ENCODE measurements at places on chromosomes 6 and 20.

- DNase-seq = no peak
- no peaks in the 10 kb centered on the region for H3K36me3 ChIP-seq
- no peaks in the 10 kb centered on the region for H3K4me1 ChIP-seq
- no peak overlapping the region for H3K27ac ChIP-seq
- H3K27me3 ChIP-seq = no peaks in the 10 kb centered on the region
These were observed 9.4 kb upstream of the COL9A1 start for GRCh38 chr6:70312165-70312745.

GRCh38 chr6:12200761-12201160 lies 89.4 kb upstream of the EDN1 start:
- H3K4me1 ChIP-seq = no peaks in the 10 kb centered on the region
- no peak for DNase-seq
- no peaks in the 10 kb centered on the region for H3K27me3 ChIP-seq
- H3K4me3 ChIP-seq = no peak overlapping the region
- no peaks in the 10 kb centered on the region for H3K36me3 ChIP-seq

DNA sequence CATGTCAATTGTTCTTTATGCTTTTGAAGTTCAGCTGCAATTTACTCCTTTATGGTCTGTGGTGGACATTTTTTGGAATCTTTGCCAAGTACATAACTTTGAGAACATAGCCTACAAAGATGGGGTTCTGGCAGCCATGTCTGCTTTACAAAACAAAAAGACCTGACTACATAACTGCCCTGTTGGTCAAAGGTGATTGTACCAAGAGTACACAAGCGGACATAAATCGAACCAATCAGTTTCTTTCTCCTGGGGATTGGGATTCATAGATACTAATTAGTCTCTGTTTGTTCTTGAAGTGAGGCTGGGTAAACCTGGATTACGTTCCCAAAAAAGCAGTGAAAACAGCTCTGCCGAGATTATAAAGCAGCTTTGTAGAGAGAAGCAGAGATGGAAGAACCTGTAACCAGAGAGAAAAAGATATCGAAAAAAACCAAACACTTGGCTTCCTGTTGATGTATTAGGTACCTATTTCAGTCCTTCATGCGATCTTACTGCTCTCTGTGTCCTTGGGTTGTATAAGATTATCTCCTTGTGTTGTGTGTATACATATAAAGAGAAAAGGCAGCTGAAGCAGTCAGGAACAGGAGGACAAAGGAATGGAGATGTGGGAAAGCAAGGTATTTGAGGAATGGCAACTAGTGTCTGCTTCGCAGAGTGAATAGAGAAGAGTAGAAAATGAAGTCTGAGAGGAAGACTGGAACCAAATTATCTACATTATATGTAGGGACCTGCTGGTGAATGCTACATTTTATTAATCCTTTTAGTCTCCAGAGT lies 2.7 kb upstream of the ZFAND3 start:
- no peak for DNase-seq
- no peaks in the 10 kb centered on the region for H3K36me3 ChIP-seq
- H3K27ac ChIP-seq = no peak overlapping the region
- no peaks in the 10 kb centered on the region for H3K27me3 ChIP-seq
- no peak overlapping the region for H3K4me3 ChIP-seq
- peaks cover 15% of the 10 kb centered on the region for H3K4me1 ChIP-seq

- H3K27ac ChIP-seq = no peak overlapping the region
- peaks cover 3% of the 10 kb centered on the region for H3K4me1 ChIP-seq
- H3K27me3 ChIP-seq = peaks cover 5% of the 10 kb centered on the region
- no peaks in the 10 kb centered on the region for H3K36me3 ChIP-seq
- no peak for DNase-seq
These were observed 7.4 kb upstream of the KIF16B start for GRCh38 chr20:16580620-16581019.

DNA sequence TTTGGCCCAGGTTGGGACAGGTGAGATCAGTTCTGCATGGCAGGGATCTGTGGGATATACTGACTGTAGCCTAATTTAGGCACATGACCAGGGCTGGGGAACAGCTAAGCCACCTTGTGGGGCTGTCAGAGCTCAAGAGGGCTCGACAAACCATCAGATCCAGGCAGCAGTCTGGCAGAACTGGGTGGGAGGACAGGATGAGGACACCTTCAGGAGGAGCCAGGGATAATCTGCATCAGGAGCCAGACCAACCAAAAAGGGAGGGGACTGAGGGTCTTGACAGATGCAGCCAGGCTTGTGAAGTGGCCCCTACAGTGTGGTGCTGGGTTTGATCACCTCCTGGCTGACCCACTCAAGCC lies 123.4 kb downstream of the MAFB start:
- no peaks in the 10 kb centered on the region for H3K36me3 ChIP-seq
- H3K4me3 ChIP-seq = no peak overlapping the region
- no peak for DNase-seq
- H3K27me3 ChIP-seq = no peaks in the 10 kb centered on the region

DNA sequence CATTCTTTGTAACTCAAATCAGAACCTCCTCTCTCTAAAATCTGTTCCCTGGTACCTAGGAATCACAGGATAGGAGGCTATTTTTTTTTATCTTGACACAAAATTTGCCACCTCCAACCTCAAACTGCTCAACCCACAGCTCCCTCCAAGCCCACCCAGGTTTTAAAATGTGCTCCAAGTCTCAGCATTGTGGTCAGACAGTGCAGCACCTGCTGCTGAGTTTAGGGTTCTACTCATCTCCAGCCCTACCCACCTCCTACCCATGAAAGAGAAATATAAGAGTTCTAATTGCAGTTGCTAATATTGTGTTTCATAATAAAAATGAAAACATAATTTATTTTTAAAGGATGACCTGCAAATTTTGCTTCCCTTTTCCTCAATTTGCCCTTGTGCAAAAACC lies 496.5 kb downstream of the MAFB start:
- H3K4me3 ChIP-seq = no peak overlapping the region
- no peak for DNase-seq
- no peaks in the 10 kb centered on the region for H3K36me3 ChIP-seq
- H3K4me1 ChIP-seq = no peaks in the 10 kb centered on the region
- H3K27ac ChIP-seq = no peak overlapping the region

- H3K4me1 ChIP-seq = peaks cover 20% of the 10 kb centered on the region
- H3K27ac ChIP-seq = no peak overlapping the region
- H3K36me3 ChIP-seq = no peaks in the 10 kb centered on the region
- DNase-seq = no peak
- H3K27me3 ChIP-seq = peaks cover 38% of the 10 kb centered on the region
These were observed 2.9 kb downstream of the ISM1 start for GRCh38 chr20:13223736-13224520.

DNA sequence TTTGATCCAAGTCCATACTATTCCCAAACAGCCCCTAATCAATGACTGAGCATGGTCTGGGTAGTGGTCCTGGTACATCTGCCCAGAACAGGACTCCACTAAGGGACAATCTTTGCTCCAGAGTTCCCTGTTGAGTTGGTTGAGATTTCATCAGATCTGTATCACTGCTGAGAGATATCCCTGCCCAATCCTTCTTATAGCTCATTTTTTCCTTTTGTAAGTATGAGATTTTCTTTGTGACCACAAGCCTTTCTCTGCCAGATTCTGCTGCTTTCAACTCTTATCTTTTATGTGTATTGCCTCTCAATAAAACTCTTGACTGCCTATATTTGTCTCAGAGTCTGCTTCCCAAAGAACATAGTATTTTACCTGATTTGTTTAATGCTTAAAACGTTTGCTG lies 46.2 kb upstream of the LAMA2 start:
- no peak overlapping the region for H3K27ac ChIP-seq
- no peaks in the 10 kb centered on the region for H3K36me3 ChIP-seq
- no peak overlapping the region for H3K4me3 ChIP-seq
- no peaks in the 10 kb centered on the region for H3K27me3 ChIP-seq
- no peak for DNase-seq
- H3K4me1 ChIP-seq = no peaks in the 10 kb centered on the region

DNA sequence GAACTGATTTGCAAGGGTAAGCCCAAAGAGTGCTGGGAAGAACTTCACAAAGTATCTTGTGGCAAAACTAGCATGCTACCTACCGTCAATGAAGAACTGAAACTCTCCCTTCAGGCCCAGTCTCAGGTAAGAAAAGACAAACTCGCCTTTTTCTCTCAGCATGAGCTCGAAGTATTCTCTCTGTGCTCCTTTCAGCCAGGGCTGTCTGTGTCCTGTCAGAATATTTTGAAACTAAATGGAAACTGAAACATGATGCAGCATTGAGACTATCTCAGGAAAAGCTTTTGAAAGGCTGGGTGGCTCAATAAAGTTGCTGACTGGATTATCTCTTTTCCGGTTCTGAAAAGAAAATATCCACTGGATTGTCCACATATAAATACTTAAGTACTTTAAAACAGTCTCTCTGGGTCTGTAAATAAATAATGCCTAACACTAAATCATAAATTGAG lies 696 bp downstream of the CALHM5 start:
- peak overlapping the region; percentile 8 for H3K27ac ChIP-seq
- no peaks in the 10 kb centered on the region for H3K4me1 ChIP-seq
- H3K27me3 ChIP-seq = no peaks in the 10 kb centered on the region
- no peaks in the 10 kb centered on the region for H3K36me3 ChIP-seq

GRCh38 chr6:46340246-46340645 lies 151.0 kb downstream of the RCAN2 start:
- no peak for DNase-seq
- no peaks in the 10 kb centered on the region for H3K27me3 ChIP-seq
- H3K4me1 ChIP-seq = no peaks in the 10 kb centered on the region
- H3K36me3 ChIP-seq = no peaks in the 10 kb centered on the region

GRCh38 chr20:45300961-45301360 lies 5.7 kb upstream of the RBPJL start:
- no peak for DNase-seq
- H3K4me1 ChIP-seq = no peaks in the 10 kb centered on the region
- no peak overlapping the region for H3K4me3 ChIP-seq
- H3K27me3 ChIP-seq = peaks cover 9% of the 10 kb centered on the region

DNA sequence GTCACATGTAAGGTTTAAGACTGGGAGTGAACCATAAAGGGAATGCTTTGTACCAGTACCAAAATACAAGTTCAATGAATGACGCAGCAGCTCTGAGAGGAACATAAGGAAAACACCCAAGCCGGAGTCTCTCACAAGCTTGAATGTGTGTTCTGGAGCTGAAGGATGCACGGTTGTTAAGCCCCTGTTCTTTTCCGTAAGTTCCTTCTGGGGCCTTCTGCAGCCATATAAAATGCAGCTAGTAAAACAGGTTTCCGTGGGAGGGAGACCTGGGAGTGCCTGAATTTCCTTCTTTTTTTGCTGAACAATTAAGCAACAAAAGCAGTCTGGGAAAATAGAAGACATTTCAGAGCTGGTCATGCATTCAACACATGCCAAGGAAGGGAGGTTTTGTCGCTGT lies 73.2 kb upstream of the JAG1 start:
- H3K36me3 ChIP-seq = no peaks in the 10 kb centered on the region
- H3K4me3 ChIP-seq = no peak overlapping the region
- DNase-seq = no peak
- H3K27me3 ChIP-seq = no peaks in the 10 kb centered on the region
- no peaks in the 10 kb centered on the region for H3K4me1 ChIP-seq
- peak overlapping the region; percentile 15 for H3K27ac ChIP-seq

GRCh38 chr6:45049188-45049843 lies 278.8 kb upstream of the RUNX2 start:
- no peaks in the 10 kb centered on the region for H3K36me3 ChIP-seq
- H3K4me1 ChIP-seq = no peaks in the 10 kb centered on the region
- H3K27ac ChIP-seq = no peak overlapping the region

DNA sequence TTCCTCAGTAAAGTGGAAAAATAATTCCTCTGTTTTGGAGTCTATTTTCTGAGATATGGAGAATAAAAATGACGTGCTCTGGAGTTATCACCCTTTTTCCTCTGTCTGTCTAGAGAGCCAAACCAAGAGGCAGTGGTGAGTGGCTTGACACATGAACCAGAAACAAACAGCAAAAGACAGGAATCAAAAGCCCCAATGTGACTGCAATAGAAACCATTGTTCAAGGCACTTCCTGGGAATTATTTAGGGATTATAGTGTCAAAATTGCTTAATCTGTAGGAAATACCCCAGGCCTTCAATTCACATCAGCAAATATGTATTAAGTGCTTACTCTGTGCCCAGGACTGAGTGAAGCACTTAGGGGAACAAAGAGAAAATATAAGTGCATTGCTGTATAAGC lies 560.4 kb upstream of the JAG1 start:
- no peak overlapping the region for H3K4me3 ChIP-seq
- H3K4me1 ChIP-seq = no peaks in the 10 kb centered on the region
- H3K36me3 ChIP-seq = no peaks in the 10 kb centered on the region
- H3K27me3 ChIP-seq = no peaks in the 10 kb centered on the region
- H3K27ac ChIP-seq = no peak overlapping the region
- DNase-seq = no peak

- no peak overlapping the region for H3K4me3 ChIP-seq
- no peaks in the 10 kb centered on the region for H3K27me3 ChIP-seq
- H3K27ac ChIP-seq = no peak overlapping the region
- H3K4me1 ChIP-seq = no peaks in the 10 kb centered on the region
These were observed 11.2 kb upstream of the ZNF76 start for GRCh38 chr6:35248300-35248699.

DNA sequence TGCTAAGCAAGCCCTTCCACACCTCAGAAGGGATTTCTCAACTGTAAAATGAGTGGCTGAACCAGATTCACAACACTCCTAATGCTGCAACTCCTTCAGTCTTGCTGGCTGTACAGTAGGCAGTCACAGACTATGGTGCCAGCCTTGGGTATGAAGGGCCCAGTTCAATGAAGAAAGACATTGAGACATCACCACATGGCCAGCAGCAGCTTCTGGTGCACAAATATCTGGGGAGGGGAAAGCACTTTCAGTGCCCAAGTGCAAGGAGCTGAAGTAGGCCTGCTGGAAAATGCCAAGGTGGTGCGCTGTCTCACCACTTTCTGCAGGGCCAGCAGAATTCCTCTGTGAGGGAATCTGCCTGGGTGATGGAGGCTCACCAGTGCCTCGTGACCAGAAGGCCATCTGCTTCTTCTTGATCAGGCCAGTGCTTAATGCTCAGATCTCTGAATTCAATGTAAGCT lies 1.8 kb downstream of the PLA2G7 start:
- H3K36me3 ChIP-seq = no peaks in the 10 kb centered on the region
- H3K27ac ChIP-seq = no peak overlapping the region
- H3K27me3 ChIP-seq = peaks cover 27% of the 10 kb centered on the region
- H3K4me3 ChIP-seq = no peak overlapping the region
- DNase-seq = no peak
- H3K4me1 ChIP-seq = no peaks in the 10 kb centered on the region

- H3K36me3 ChIP-seq = no peaks in the 10 kb centered on the region
- no peak overlapping the region for H3K27ac ChIP-seq
- H3K4me1 ChIP-seq = peaks cover 8% of the 10 kb centered on the region
- H3K27me3 ChIP-seq = no peaks in the 10 kb centered on the region
- DNase-seq = no peak
- no peak overlapping the region for H3K4me3 ChIP-seq
These were observed 86.4 kb downstream of the ZHX3 start for GRCh38 chr20:41231136-41231535.
